ENCODE measurements at places on chromosomes 5 and 9.
A peak's percentile ranks its signal among the peaks of the same experiment; 100 is the strongest.

DNA sequence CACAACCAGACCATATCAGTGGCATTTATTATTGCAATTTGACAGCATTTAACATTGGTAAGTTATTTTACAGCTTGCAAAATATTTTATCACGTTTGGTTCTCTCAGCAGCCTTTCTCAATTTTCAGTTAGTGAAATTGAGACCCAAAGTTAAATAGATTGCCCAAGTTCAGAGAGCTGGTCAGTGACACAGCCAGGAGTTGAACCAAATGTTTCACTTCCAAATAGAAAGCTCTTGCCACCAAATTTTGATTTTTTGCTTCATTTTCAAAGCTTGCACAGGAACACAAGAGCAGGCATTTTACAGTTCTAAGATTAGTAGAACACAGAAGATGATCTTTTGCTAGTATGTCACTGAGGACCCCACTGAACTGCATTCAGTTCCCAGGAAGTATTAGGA is 271.5 kb upstream of the C9orf72 start:
- no peaks in the 10 kb centered on the region for H3K36me3 ChIP-seq
- H3K4me3 ChIP-seq, result no peak overlapping the region
- no peak overlapping the region for H3K27ac ChIP-seq
- no peak for DNase-seq

- DNase-seq, result no peak
- H3K36me3 ChIP-seq, result no peaks in the 10 kb centered on the region
- H3K4me3 ChIP-seq, result no peak overlapping the region
Observed at GRCh38 chr5:97998941-97999340, 774.5 kb upstream of the RGMB start.

- DNase-seq, result no peak
- no peak overlapping the region for H3K27ac ChIP-seq
- H3K4me3 ChIP-seq, result no peak overlapping the region
- no peaks in the 10 kb centered on the region for H3K4me1 ChIP-seq
- H3K27me3 ChIP-seq, result no peaks in the 10 kb centered on the region
Observed at GRCh38 chr5:40288800-40289485, 390.8 kb upstream of the PTGER4 start.

DNA sequence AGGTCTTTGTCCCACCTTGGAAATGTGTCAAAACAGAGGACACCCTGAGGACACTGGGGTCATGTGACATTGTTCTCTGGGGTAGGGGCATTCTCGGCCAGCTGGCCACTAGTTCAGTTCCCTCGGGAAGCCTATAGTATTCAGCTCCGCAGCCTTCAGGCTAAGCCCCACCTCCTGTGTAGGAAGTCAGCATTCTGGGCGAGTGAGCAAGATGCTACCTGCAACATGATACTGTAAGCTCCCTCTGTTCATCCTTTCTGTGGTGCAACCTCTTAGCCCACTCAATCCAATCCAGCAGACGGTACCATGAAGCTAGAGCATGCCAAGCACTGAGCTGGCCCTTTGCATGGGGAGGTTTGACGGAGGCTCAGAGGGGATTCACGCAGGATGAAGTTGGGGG is 5.3 kb downstream of the NTNG2 start:
- H3K36me3 ChIP-seq, result no peaks in the 10 kb centered on the region
- H3K27me3 ChIP-seq, result peaks cover 4% of the 10 kb centered on the region
- H3K4me1 ChIP-seq, result peaks cover 10% of the 10 kb centered on the region
- no peak overlapping the region for H3K4me3 ChIP-seq

DNA sequence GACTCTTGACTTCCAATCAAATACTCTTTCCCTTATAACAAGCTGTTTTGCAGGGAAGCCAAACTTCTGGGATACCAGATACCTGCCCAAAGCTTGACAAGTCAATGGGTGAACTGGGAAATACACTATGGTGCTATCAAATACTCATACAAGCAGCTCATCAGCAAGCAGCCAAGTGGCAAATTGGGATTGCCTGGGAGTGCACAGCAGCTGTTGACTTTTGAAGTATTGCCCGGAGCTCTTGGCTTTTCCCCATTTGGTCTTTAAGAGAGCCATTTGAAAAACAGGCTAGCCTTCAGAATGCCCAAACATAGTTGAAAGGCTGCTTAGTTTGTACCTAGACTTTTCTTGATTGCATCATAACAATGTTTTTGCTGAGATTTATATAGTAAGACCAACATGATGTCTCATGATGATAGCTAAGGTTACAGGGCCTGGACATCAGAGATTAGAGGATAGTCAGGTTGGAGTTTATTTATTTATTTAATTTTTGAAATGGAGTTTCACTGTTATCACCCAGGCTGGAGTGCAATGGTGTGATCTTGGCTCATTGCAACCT is 210.1 kb upstream of the ZNF608 start:
- no peak overlapping the region for H3K27ac ChIP-seq
- H3K27me3 ChIP-seq, result no peaks in the 10 kb centered on the region
- H3K4me1 ChIP-seq, result no peaks in the 10 kb centered on the region
- H3K4me3 ChIP-seq, result no peak overlapping the region
- DNase-seq, result no peak

DNA sequence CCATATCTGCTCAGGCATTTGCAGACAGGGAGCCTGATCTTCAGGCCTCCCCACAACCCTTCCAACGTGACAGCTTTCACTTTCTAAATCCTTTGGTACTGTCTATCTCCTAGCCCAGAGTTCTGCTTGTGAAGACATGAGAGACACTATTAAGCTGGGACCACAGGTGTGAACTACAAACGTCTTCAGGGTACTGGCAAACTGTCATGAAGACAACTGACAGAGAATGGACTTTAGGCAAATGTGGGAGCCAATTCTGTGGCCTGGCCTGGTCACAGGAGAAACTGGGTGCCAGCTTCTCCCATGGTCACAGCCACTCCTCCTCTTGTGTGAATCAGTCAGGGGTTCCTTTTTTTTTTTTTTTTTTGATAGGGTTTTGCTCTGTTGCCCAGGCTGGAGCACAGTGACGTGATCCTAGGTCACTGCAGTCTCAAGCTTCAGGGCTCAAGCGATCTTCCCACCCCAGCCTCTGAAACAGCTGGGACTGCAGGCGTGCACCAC is 10.4 kb downstream of the TRIM14 start:
- H3K36me3 ChIP-seq, result peaks cover 8% of the 10 kb centered on the region
- H3K4me1 ChIP-seq, result no peaks in the 10 kb centered on the region
- no peaks in the 10 kb centered on the region for H3K27me3 ChIP-seq
- no peak overlapping the region for H3K27ac ChIP-seq
- peak; percentile 3 for DNase-seq

DNA sequence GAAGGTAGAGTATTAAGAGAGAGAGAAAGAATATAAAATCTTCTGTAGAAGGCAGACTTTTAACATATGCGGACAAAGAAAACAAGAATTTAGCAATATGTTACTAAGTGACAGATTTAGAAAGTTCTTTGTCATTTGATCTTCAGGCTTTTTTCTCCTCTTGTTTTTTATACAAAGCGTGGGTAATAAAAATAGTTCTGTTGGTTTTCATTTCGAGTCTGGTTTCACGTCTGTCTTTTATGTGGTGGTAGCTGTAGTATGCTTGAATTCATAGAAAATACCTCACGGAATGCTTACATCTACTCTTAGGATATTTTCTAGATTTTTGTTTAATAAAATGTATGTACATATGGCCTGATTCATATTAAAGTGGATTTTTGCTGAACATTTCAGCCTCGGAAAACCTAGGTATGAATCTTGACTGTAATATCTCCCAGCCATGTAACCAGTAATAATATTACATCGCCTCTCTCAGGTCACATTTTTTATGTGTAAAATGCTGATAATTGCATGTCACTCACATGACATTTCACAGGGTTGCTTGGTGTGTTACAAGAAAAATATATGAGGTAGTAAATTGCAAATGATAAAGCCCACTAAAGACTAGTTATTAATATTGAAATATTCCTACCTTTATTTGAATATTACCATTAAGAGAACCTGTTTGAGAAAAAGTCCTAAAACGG is 72.5 kb upstream of the TAF11L2 start:
- no peaks in the 10 kb centered on the region for H3K36me3 ChIP-seq
- no peak overlapping the region for H3K4me3 ChIP-seq
- H3K4me1 ChIP-seq, result peaks cover 4% of the 10 kb centered on the region
